ENCODE measurements at places on chromosomes 5 and 9.

- DNase-seq: no peak
Measured at GRCh38 chr5:90135779-90136378, 273.7 kb downstream of the CETN3 start.

DNA sequence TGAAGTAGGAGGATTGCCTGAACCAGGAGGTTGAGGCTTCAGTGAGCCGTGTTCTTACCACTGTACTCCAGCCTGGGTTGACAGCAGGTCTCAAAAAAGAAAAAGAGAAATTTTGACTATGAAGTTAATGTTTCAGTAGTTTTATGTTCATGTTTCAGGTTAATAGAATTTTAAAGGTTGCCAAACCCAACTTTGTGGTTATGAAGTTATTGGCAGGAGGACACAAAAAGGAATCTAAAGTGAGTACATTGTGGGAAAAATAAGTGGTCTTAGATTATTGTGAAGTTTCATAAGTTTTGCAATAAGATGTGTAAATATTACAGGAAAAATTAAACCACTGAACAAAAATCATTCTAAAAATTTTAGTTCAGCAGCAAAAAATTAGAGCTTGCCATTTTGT, 78.6 kb downstream of the GOLM1 start:
- no peak for DNase-seq

GRCh38 chr9:109238655-109239054, 71.6 kb upstream of the FRRS1L start:
- no peak for DNase-seq

DNA sequence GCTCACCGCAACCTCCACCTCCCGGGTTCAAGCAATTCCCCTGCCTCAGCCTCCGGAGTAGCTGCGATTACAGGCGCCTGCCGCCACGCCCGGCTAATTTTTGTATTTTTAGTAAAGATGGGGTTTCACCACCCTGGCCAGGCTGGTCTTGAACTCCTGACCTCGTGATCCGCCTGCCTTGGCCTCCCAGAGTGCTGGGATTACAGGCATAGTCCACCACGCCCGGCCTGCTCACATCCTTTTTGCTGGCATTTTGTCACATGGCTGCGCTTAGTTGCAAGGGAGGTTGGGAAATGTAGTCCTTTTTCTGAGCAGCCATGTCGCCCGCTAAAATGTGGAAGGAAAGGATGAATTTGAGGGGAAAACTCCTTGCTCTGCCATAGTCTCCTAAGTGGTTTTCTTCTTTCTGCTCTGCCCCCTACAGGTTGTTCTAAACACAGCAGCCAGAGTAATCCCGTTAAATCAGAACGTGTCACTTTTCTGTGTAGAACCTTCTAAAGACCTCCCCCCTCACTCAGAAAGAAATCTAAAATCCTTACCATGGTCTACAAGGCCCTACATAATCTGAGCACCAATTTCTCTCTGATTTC, 57.8 kb upstream of the HSPA9 start:
- DNase-seq: peak; percentile 88

DNA sequence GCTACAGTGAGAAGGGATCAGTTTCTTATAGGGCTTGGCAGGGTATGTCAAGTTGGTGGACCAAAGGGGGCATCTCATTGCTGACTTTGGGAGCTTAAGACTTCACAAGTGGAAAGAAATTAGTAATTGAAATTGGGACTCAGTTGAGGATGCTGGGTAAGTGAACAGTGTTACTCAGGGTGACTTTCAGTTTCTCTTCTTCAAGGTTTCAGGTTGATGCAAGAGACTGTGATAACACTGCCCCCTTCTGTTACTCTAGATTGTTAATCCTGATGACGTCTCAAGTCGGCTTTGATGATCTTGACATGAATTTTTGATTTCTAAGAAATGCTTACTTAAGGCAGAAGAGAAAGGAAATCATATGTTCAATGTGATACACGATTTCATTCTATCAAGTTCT, 21.3 kb downstream of the KCTD16 start:
- peak; percentile 43 for DNase-seq

DNA sequence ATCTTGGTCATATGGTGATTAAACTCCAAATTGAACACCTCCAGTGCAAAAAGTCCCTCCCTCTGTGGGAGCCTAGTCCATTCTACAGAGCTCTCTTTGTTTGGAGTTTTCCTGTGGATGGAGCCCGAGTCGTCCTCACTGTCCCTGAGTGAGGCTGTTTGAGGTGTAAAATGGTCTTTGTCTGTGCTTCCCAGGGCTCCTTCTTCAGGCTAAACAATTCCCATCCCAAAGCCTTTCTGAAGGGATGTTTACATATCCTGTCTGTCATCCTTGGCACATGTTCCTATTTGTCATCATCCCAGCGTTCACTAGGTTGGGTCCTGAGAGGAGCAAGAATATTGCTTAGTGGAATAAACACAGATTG, 68.9 kb downstream of the COL27A1 start:
- no peak for DNase-seq

DNA sequence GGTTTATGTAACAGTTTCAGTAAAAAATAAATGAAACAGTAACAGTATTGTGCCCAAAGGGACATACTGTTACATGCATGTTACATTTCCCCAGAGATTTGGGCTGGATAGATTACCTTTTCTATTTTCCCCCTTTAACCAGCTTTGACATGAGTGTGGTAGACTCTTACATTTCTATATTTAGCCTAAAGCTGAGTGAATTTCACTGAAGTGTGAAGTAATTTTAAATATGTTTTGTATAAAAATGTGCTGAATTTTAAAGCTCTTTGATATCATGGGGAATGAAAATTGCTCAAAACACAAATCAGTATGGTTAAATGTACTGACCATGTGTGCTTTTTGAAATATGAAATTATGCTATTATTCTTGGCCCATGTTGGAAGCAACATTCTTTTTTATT, 122.3 kb upstream of the CDH10 start:
- no peak for DNase-seq

DNA sequence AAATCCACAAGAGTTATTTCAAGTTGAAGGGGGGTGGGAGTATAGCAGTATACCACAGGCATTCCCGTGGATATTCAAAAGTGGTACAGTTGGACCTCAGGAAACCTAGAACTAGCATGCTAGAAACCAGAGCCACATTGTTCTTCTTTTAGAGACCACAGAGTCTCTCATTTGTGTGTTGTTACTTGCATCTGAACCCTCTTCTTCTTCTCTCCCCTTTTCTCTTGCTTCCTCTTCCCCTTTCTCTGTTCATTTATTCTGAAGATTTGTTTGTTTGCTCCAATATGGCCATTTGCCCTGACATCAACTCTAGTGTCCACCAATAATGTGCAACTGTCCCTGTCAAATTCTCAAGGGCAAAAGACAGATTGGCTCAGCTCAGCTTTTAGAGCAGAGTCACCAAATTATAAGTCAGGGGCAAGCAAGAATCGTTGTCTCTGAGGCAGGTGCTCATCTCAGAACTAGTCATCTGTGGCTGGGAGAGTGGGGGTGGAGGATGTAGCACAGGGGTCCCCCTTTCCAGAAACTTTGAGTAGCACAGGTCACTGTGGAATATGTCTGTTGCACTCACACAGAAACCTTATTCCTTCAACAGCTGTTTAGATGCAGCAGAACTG, 321.1 kb downstream of the ARRDC3 start:
- no peak for DNase-seq

DNA sequence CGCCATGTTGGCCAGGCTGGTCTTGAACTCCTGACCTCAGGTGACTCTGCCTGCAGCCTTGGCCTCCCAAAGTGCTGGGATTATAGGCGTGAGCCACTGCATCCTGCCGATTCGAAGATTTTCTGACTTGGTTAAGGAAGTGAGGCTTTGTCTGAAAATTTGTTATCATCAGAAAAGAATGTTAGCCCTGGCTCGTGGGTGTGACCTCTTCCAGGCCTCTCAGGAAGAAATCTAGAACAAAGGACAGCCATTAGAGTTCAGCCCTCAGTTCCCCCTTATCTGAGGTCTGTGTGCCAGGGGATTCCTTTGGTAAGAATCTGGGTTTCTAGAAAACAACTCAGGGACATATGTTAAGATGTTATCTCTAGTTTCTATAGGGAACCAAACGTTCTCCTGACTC, 6.2 kb downstream of the OR2S2 start:
- no peak for DNase-seq

DNA sequence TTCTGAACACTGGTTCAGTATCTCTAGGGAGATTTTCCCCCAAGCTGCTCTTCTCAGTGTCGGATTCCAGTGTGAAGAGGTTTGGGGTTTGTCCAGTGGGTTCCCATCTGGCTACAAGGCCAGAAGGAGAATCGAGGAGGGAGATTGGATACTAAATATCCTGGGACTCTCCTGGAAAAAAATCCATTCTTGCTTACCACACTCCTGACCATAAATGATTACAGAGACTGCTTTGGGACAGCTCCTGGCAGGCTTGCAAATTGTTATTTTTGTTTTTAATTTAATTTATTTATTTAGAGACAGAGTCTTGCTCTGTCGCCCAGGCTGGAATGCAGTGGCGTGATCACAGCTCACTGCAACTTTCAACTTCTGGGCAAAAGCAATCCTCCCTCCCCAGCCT, 4.7 kb upstream of the SUSD1 start:
- DNase-seq: no peak

DNA sequence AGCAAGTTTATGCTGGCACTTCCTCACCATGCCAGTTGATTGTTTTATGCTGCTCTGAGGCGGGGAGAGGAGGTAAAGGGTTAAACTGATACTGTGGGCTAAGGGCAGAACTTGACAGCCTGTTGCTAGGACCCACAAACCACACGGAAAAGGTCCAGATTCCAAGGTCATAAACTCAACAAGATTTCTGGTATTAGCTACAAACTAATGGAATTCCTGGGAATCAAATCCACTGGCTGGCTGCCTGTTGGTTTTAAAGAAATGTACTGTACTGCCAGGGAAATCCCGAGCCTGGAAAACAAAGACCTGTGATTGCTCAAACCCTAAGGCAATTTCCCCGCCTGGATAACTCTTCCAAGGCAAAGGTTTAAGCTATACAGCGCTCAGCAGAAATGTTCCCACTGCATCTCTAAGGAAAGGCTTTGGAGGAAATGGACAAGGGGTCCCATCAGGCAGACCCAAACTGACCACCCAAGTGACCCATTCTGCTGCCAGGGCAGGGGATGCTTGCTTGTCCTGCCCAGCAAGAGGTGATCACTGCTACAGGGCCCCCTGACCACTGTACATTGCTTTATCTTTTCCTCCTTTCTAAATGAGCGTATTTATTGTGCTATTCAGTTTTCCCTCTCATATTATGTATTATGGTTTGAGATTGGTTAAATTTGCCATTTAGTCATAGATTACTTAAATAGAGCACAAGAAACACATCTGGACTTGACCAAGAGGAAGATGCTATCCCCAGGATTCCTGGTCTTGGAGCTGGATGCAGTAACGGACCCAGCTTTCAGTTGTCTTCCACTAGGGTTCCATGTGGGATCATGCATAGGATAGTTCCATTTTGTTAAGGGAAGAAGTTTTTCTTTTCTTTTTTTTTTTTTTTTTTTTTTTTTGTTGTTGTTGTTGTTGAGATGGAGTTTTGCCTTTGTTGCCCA, 124.3 kb downstream of the SUSD1 start:
- DNase-seq: no peak

GRCh38 chr9:3299872-3300271, 225.9 kb downstream of the RFX3 start:
- no peak for DNase-seq

DNA sequence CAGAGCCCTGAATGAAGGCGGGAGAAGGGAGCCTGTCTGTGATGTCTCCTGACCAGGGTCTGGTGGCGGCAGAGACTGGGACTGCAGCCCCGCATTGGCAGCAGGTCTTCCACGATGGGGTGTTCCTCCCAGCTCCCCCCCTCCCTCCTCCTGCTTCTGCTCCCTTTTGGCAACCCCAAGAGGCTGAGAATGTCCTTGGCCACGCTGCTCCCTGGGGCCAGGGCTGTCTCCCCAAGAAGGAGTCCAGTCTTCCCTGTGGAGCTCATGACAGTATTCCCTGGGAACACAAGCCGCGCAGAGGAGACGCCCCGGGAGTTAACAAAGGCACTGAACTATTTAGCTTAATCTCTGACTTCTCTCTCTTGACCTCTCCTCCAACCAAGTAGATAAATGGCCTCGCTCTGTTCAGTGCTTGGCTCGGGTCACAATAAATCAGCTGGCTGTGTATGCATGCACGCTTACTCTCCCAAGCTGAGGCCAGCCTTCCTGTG, 84.0 kb upstream of the NEURL1B start:
- DNase-seq: no peak

DNA sequence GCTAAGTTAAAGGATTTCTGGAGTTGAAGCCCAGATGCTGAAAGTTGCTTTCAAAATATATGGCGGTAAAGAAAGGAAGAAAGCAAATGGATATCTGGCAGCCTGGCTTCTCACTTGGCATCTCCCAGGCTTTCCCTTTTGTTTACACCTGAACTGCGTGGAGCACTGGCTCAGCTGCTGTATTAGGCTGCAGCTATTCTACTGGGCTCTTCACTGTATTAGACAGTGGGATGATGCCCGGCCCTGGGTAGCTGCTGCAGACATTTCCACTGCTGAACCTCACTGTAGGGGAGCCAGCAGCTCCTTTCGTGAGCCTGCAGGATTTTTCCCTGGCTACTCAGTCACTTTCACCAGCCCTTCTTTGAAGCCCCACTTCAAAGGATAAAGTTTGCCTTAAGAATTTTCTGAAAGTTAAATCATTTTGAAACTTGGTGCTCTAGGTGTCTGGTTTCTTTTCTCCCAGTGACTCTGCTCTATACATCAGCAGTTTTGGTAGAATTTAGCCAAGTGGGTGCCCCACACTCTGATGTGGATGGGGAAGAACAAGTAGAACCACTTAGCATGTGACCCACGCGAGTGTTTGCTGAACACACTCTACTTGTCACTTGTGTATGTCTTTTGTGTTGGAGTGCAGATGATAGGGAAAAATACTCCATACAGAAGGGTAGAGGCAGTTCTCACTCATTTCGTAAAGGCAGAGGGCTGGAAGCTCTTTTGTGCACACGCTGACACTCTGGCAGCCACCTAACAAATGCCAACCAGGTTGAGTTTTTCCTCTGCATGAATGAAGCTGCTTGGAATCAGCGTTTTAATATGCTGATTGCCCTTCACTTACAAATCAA, 49.9 kb downstream of the C9orf152 start:
- DNase-seq: peak; percentile 20

DNA sequence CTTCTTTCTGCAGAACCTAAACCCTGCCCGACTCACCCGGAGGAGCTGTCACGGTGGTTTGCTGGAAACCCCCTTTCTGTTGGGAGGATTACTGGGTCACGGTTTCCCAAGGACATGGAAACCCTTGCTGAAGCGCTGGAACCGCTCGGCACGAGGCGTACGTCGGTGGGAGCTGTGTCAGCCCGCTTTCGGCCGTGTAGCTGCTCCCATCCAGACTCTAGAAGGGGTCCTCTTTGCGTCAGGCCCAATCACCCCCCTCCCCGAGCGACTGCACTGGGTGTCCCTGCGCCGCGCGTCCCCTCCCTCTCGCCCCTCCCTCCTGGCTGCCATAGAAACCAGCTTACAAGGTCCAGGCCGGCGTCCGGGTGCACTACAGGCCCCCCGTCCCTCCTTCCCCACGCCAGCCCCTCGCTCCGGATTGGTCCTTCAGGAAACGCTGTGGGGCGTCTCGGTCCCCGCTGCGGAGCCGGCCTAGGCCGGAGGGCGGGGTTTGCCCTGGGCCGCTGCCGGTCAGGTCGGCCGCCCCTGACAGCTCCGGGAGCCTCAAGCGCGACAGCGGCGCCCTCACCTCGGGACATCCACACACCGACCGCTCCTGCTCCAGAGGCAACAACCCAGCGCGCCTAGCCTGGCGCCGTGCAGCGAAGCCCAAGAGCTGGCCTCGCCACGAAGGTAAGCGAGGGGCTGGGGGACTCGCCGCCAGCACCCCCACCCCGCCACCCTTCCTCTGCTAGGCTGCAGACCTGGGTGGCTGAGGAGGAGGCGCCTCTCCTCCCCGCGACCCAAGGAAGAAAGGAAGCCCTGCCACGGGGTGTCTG, at the start of gene NIM1K:
Gene NIM1K (plus strand): TSS at position 486 of the 818 bp plus-strand sequence. CDS start 53,551 bp downstream, outside the sequence.
- peak; percentile 96 for DNase-seq

GRCh38 chr9:130543368-130543767, 36.0 kb upstream of the FUBP3 start:
- DNase-seq: no peak

- DNase-seq: no peak
Measured at GRCh38 chr5:19728571-19728970, 259.4 kb downstream of the CDH18 start.

Measured in Ammon's horn (tissue), 1 donor.